ENCODE measurements at places on chromosomes 6 and 20. TPM values are rescaled to one million over a fixed set of nuclear protein-coding genes. Genes with fewer than 3 reads are reported as not detected.

DNA sequence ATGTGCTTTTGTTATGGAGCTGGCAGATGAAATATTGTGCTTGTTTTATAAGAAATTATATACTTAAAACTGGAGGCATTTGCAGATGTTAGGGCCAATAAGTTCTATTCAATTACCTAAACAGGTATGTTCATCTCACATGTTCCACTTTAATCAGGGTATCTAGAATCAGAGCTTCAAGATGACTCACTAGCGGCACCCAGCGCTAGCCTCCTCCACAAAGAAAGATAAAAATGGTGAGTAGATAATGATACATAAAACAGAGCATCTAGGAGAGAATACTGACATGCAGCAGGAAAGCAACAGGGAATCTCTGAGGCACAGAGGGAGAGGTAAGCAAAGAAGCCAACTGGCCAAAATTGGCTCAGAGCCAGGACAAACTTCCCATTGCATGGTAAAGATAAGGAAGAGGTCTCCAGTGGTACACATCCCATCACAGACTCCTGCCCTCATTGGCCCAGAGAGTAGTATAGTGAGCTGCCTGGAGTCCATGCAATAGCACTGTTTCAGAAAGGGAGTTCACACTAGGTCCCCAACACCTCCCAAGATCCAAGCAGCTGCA, 200.7 kb upstream of the SPTLC3 start:
- DNase-seq = no peak

GRCh38 chr6:45314146-45314545, 14.0 kb upstream of the RUNX2 start:
- no peak for DNase-seq

DNA sequence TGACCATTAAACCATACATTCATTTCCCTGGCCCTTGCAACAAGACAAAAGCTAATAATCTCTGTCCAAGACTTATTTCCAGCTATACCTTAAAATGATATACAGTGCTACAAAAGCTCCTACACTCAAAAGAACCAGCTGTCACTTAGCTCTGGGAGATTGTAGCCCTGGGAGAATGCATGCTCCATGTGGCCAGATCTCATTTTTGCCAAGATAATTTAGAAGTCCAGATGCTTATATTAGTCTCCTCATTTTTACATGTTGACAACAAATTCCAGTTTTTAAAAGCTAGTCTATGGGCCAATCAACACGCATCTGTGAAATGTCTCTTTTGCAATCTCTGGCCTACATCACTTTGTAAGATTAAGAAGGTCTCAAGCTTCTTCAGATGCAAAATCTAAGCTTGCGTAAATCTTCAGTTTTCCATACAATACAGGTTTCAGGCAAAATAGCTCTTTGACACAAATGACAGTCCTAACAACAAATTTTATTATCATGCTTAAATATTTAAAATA, 27.1 kb downstream of the TASP1 start:
- DNase-seq = no peak

Gene FAM162B
- not detected for total RNA-seq

Gene SRSF12
- total RNA-seq = not detected

Gene SIRPD
- total RNA-seq = 1.1 TPM
